Central memory CD4-positive, alpha-beta T cell (primary cell): ENCODE measurements at places on chromosomes 6 and 20.

GRCh38 chr6:11938285-11938890 lies 73.7 kb upstream of the HIVEP1 start:
- no peak for DNase-seq

GRCh38 chr6:57435475-57436160 lies 118.2 kb downstream of the PRIM2 start:
- no peak for DNase-seq

DNA sequence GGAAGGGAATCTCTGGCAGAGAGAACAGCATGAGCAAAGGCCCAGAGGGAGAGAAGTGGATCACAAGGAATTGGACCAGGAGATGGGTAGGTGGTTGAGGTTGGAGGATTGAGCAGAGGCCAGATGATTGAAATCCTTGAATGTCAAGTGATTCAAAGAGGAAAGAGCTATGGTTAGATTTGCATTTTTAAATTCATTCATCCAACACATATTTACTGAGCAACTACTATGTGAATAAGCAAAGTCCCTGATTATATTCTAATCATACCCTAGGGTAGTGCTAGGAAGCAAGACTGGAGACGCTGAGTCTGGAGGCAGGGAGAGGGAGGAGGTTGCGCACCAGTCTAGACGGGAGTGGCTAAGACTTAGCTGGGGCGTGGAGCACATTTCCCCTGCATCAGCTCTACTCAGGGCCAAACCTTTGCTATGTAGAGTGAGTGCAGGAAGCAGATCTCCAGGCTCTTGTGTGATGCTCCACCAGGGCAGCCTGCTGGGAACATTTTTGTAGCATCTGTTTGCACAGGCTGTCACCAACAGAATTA lies 40.2 kb downstream of the EYA2 start:
- no peak for DNase-seq

DNA sequence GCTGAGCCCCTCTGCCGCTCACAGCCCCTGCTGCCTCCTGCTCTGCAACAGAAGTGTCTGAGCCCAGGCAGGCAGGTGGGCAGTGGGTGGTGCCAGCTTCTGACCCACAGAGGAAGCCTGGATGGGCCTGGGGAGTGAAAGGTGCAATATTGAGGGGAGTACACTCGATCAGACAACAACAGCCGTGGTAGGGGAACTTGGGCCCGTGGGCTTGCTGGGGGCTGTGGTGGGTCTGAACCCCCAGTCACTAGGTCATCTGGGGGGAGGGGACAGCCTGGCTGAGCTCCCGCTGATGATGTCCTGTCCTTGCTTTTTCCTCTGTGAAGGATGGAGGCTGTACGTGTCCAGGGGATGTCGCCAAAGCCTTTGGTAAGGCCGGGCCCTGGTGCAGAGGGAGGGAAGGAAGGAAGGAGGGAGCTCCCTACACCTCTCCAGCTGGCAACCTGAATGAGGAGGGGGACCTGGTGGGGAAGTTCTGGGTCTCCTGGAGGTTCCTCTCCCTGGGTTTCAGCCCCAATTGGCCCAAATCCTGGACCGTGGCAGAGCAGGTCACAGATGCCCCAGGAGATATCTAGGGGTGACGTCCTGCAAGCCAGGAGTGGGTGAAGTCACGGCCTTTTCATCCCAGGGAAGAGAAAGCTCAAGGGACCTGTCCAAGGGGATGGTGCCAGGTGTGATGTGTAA lies 47.2 kb downstream of the GMPR start:
- no peak for DNase-seq

- no peak for DNase-seq
Observed at GRCh38 chr6:23377830-23378229, 748.2 kb upstream of the NRSN1 start.

GRCh38 chr20:5748246-5748645 lies 2.0 kb upstream of the SHLD1 start:
- no peak for DNase-seq

GRCh38 chr6:46926481-46926880 lies 4.7 kb upstream of the ADGRF5 start:
- DNase-seq: no peak

GRCh38 chr20:45872626-45873025 lies 8.4 kb upstream of the ZSWIM1 start:
- DNase-seq: no peak

DNA sequence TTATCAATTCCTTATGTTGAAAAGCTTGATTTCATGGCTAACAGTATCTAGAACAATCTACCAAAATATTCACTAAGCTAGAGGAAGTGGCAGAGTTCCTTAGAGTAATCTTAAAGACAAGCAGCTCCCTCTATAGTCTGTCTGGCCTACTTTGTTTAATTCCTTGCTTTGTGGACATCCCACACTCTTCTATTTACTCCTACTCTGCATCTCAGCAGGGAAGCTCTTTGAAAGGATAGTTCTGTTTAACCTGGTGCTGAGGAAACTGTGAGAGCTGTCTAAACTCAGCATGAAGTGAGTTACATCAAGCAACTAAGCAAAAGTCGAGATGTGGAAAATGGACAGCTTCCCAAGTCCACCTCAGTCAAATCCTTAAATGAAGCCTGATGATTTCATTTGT lies 4.3 kb downstream of the REV3L start:
- peak; percentile 37 for DNase-seq

- DNase-seq: no peak
Observed at GRCh38 chr6:133591275-133591674, 297.6 kb upstream of the TCF21 start.

DNA sequence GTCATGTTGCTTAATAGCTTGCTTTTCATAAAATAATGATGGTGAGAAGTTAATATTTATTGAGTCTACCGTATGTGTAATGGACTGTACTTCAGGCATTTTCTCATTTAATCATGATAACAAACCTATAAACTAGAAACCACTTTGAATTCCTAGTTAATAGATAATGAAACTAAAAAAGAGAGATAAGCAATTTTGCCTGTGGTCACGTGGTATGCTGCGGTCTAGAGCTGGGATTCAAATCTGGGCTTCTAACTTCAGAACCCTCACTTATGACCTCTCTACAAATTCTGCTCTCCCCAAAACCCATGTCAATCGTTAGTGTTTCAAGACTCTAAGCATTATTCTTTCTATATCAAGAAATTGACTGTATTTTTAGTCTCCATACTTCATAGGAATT lies 700.7 kb downstream of the PRKN start:
- no peak for DNase-seq

DNA sequence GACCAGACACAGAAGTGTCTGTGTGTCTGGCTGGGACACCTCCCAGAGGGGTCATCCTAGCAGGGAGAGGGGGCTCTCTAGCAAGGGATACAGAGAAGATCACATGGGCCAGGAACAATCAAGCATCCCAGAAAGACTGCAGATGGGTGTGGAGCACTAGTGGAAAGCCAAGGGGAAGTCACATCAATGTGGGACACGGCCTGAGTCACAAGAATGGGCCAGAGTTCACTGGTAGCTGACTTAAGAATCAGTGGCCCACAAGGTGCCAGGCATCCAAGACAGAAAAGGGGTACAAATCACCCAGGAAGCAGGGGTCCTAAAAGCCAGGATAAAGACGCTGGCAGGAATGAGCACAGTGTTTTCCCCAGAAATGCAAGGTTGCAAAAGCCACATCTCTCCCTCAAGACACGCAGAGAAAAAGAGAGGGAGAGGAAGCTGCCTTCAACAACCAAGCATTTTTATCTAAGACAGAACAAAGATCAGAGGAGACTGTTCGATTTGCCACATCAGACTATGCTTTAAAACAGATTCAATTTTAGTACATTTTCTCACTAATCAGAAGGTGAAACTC lies 113.6 kb upstream of the DST start:
- DNase-seq: no peak

- no peak for DNase-seq
Observed at GRCh38 chr20:47136782-47137181, 219.7 kb downstream of the ZMYND8 start.

GRCh38 chr20:41398408-41398807 lies 31.8 kb upstream of the EMILIN3 start:
- DNase-seq: no peak

DNA sequence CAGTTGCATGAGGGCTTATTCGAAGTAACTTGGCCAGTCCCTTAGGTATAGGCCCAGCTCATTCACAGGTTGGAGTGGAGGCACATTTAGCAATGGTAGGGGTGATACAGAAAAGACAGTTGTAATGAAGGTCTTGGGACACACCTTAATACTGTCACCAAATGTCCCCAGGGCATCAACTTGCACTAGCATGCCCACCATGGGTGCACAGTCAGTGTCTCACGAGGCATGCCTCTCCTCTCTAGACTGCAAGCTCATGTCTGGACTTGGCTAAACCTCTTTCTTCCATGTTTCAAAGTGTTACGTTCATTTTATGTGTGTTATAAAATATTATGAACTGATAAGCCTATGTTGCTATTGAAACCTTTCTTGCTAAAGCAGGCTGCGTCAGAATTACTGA lies 124.0 kb upstream of the ECI2 start:
- DNase-seq: no peak

- peak; percentile 43 for DNase-seq
Observed at GRCh38 chr20:24960861-24961260, 11.8 kb downstream of the CST7 start.

- DNase-seq: no peak
Observed at GRCh38 chr6:42100029-42100901, 42.2 kb downstream of the C6orf132 start.

DNA sequence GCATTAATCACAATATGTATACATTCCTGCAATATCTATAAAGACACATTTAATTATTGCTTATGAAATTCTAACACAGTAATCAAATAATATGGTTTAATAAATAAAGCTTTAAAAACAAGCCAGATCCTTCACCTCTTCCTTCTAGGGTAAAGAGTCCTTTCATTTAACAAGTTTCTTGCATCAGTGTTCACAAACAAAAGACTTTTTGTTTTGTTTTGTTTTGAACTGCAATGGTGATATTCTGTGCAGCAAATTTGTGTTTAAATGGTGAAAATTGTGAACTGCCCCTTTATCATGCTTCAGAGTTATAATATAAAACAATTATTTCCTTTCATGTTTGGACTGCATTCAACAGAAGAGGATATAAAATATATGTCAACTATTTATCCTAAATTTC lies 177.3 kb downstream of the EPHA7 start:
- DNase-seq: no peak

GRCh38 chr6:5765141-5765760 lies 241.5 kb downstream of the NRN1 start:
- DNase-seq: no peak

GRCh38 chr6:7080311-7080710 lies 27.4 kb upstream of the RREB1 start:
- no peak for DNase-seq

DNA sequence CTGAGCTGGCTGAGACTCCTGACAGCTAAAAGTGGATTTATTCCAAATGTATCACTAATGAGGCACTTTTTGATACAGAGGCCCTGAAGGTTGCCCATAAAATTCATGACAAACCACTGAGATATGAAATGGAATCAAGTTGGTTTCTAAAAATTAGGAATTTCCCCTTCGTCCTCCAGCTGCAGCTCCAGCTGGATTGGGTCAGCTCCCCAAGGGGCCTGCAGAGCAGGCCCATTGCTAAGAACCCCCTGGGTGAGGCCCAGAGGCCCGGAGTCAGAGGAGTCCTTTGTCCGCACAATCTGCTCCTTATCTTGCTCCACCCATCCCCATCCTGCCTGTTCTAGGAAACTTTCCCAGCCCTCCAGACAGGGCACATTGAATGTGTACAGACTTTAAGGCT lies 163.5 kb upstream of the TOP1 start:
- DNase-seq: no peak

GRCh38 chr6:112296122-112296521 lies 41.8 kb upstream of the LAMA4 start:
- DNase-seq: no peak

DNA sequence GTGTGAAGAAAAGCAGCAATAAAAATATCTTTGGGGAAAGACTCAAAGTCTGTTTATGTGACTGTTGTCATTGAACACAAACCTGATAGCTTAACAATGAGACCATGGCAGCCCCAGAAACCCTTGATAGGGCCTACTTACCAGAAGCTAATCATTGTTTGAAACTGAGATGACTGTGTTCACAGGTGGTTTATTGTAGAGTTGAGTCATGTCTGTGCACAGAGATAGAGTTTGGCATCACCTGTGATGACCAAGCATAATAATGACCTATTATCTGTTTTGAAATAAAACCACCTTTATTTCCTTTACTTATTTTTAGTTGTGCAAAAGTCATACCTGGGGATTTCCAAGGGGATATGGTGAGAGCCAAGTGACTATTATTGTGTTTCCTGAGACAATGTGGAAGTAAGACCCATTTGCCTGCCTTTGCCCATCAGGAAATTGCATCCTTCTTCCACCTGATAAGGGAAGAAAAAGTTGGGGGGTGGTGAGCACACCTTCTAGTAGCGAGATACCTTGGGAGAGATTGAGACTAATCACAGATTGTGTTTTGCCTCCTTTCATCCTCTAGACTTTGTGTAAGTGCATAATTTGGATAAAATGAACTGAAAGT lies 456.9 kb upstream of the JAG1 start:
- DNase-seq: no peak

DNA sequence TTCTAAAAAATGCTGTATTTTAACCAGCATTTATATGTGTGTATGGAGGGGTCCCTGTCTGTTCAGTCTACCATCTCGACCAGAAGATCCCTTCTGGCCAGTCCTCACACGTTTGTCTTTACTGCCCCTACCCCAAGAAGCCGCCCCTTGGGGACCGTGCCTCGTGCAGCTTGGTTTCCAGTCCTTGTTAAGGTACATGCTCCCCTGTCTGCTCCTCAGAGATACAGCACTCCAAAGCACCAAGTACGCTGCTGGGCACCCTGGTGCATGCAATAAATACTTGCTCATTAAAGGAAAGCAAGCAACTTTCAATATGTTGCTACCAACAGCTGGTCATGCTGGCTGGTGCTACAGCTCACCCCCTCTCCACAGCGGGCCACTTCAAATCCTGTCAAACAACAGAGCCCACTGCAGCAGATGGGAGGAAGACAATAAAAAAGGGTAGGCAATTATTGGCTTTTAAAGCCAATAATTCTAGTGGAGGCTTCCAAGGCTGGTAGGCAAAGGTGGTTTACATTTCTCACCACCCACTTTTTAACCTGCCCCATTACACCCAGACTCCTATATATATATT lies 61.6 kb downstream of the PSMG4 start:
- DNase-seq: no peak

DNA sequence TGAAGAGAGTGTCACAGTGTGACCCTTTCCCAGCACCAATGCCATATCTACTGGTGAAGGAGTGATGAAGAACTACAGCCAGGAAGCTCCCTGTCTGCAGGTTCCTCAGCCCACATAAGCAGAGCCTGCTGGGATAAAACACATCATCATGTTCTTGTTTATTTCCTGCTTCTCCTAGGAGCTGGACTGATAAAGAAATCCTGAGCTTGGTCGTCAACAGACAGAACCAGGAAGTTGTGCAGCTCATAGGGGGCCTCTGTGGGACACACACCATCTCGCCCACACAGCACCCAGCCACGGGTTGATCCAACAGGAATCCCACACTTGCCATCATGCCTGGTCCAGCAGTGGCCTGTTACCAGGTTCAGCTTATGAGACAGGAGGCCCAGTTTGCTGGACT lies 2.8 kb upstream of the CSTL1 start:
- DNase-seq: no peak

DNA sequence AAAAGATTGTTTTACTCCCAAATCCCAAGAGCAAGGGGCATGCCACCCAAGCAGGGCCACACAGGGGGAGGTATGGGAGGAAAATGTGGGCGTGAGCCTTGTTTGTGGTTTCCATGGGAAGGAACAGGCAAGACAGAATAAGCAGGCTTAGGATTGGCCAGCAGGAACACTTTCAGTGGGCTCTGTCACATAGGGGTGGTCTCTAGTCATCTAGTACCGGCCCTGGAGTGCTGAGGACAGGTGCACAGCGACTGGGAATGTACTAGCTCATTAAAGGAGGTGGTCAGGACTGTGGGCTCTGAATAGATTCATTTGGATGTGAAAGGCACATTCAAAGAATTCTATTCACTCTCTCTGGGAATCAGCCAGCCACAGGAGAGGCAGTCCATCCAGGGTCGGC lies 175.6 kb downstream of the TBC1D7 start:
- no peak for DNase-seq
